ENCODE measurements at places on chromosomes 13 and 19. TPM values are rescaled to one million over a fixed set of nuclear protein-coding genes. Genes with fewer than 3 reads are reported as not detected.

DNA sequence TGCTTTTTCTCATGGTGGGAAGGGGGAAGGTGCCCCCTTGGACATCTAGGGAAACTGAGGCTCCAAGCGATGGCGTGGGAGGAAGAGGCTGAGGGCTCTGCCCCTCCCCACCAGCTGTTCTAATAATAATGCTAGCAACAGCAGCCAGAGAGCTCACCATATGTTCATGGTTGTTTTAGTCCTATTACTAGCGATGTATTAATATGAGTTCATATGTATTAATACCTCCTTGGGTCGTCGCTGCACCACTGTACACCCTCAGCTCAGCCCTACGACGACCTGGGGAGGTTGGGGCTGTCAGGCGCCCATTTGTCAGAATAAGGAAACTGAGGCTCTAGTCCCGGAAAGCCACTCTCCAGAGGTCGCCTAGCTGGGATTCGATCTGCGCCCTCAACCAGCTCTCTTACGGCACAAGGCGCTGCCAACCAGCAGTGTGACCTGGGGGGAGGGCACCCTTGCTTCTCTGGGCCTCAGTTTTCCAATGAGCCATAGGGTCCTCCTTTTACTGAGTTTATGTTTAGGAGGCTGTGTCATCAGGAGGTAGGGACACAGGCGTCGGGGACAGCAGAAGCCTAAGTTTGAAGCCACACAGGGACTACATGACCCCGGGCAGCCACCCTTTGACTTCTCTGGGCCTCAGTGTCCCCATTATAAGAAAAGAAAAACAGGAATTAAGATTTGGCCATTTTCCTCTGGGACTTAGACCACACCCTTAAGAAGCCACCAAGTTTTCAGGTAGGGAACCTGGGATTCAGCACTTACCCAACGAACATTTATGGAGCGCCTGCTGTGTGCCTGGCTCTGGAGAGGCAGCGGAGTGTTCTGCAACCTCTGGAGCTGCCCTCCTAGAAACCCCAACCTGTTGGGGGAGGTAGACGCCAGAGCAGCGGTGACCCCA lies 664 bp downstream of the MAST3 start:
- DNase-seq, result no peak

Gene SMIM24
- 70.6 TPM for total RNA-seq

Gene TEX30
- 1.2 TPM for total RNA-seq

Gene EDDM13
- not detected for total RNA-seq

Gene KCNJ14
- 0.17 TPM for total RNA-seq

Gene USHBP1
- 0.13 TPM for total RNA-seq

GRCh38 chr19:2282062-2282861 lies at the start of gene PEAK3:
TSS of gene PEAK3 (minus strand) at chr19:2282175. CDS start at chr19:2280931, 1,244 bp downstream.
- DNase-seq, result no peak

All from HepG2 (cell line).